ENCODE measurements at places on chromosomes 6 and 20.

DNA sequence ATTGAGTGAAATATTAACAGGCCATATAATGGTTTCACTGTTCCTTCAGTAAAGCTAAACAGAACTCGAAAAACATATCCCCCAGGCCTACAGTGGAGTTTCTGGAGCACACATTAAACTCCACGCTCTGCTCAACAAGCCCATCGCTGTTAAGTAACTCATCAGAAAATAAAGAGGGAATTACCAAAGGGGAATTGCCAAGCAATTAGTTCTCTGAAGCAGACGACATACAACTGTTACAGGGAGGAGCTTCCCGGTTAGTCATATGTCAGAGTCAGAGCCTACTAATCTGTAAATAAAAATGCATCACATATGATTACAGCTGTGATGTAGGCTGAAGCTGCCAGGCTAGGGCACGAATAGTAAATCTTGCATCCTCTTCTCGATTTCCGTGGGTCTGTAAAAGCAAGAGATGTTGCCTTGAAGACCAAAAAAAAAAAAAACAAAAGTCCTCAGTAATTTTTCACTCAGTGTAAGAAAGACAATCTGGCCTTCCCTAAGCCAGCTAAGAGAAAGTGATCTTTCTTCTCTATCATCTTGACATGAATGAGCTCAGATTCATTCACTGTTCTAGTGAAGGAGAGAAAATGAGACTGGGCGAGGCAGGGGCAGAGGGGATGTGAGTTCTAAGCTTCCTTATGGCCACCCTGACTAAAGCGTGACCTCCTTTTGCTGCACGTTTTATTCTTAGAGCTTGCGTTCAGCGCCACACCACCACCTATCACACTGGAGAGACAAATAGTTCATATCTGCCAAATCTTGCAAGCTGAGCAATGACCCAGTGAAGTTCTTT lies 13.8 kb downstream of the ATXN1 start:
- no peak for DNase-seq

DNA sequence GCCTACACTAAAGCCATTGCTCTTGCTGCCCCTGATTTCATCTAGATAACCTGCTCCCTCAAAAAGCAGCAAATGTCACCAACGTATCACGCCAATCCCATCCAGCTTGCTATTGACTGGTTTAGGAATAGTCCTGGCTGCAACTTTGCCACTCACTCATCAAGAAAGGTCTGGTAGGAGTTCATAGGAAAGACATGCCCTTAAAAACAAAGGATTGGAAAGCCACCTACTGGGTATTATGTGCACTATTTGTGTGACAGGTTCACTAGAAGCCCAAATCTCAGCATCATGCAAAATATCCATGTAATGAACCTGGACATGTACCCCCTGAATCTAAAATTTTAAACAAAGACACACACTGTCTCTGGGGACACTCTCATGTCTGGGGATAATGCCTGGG lies 170.4 kb upstream of the COL21A1 start:
- no peak for DNase-seq

DNA sequence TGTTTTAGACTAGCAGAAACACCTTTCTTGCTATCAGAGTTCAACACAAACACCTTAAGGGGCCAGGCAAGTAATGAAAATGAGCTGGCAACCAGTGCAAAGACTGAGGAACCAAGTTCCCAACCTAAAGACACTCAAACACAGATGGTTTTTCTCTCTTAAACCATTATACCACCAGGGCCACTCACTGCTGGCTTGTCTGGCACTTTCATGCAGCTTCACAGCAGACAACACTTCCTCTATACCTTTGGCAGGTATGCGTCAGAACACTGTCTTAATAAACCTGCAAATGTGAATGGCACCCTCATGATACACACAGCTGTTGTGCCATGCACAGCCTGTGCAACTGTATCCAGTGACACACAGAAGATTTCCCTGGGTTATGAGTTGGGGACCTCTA lies 41.6 kb downstream of the NFATC2 start:
- no peak for DNase-seq

DNA sequence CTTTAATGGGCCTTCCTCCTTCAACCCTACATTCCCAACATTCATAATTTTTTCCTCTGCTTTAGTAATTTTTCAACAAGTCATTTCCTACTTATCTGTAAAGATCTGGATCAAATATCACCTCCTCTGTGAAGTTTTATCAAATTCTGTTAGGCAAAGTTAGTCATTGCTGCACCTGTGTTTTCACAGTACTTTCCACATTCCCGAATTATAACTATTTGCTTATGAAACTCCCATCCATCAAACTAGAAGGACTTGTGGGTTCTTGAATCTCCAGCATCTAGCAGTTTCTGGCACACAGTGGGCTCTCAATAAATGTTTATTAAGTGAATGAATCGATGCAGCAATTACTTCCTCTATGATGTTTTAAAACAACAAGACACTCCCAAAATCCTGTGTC lies 257.6 kb downstream of the HDGFL1 start:
- DNase-seq: no peak

DNA sequence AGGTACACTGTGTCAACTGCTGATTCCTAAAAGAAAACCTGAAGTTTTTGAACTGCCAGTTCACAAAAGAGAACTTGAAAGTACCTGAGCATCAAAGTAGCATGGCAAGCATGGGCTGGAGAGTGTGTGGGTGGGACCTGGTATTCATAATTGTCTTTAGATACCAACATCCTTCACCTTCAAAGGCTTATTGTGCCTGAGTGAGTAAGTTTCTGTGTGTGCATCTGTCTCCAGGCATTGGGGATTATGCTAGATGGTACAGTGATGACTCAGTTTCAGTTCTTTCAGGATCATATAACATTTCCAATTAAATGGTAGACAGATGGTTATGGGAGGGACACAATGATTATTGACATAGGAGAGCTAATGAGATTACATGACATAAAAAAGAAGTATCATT lies 238.5 kb downstream of the ZFAND3 start:
- DNase-seq: no peak

Data from psoas muscle (tissue), 8 donors.